Breast epithelium (tissue), 4 donors: ENCODE measurements at places on chromosomes 2 and 18. TPM values are rescaled to one million over a fixed set of nuclear protein-coding genes. Genes with fewer than 3 reads are reported as not detected.

SPATA3 gene
- total RNA-seq: not detected

WNT10A gene
- total RNA-seq: 2.9 TPM

DCDC2C gene
- 0.33 TPM for total RNA-seq

DNA sequence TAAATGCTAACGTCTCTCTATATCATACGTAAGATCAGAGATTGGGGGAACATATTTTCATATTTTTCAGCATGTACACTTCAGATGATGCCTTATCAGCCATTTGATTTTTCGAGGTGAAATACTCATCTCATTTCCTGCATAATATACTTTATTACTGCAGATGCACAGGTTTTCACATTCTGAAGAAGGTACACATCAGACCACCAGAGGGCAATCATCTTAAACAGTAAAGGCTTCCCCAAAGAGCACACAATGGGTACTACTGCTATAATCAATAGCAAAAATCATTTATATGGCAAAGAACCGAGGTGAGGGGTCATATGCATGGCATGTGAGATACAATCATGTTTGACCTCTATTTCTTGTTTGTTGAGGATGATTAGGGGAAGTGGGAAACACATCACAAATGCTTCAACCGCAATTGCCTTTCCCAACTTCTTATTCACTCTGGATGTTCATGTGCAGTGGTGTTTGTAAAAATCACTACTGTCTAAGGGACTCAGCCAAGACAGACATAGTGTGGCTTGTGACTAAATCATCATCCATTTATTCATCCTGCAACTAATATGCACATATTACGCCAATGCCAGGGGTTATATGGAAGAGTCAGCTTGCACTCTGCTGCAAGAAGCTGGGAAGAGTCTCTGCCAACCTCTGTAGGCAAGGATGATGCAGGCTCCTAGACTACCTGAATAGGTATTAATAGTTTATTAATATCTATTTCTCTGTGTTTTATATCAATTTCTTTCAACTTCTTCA lies 118.7 kb downstream of the EPB41L3 start:
- no peak for DNase-seq

DNA sequence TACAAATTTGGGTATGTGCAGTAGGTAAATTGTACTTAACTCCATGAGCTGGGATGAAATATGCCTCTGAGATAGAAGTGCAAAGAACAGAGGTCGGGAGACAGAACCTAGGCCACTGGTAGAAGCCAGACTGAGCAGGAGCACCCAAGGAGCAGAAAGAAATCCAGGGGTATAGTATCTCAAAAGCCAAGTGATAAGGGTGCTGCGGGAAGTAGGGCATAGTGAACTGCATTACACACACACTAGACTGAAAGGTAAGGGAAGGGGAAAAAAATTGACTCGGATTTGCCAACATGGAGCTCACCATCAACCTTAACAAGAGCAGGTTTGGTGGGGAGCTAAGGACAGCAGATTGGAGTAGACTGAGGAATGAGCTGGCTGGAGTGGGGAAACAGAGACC lies 89.3 kb upstream of the TMEM247 start:
- no peak for DNase-seq

DNA sequence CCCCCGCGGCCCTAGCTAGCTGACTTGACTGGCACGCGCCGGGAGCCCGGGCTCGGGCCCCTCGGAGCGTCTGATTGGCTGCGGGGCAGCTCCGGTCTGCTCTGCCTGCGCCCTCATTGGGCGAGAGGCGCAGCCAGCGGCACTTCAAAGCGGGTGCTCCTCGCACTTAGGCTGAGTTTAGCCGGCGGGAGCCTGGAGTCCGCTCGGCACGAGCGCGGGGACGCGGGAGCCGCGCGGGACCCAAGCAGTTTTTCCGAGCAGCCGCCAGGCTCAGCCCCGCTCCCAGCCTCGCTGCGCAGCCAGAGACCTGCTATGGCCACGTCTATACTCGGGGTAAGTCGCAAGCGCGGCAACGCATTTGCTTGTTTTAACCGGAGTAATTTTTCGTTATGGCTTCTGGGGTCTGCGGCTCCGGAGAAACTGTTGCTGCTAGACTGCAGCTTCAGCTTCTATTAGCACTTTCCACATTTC lies at the start of gene SP9:
TSS of gene SP9 (plus strand) at position 174 of the 471 bp plus-strand sequence. CDS start at position 313, 139 bp downstream.
- no peak for DNase-seq
